A673 (cell line): ENCODE measurements at places on chromosomes 3 and 15. TPM values are rescaled to one million over a fixed set of nuclear protein-coding genes. Genes with fewer than 3 reads are reported as not detected.
A peak's percentile ranks its signal among the peaks of the same experiment; 100 is the strongest.

GRCh38 chr3:83003917-83004316 lies 1242.5 kb upstream of the GBE1 start:
- H3K4me3 ChIP-seq = no peak overlapping the region
- no peaks in the 10 kb centered on the region for H3K27me3 ChIP-seq
- H3K4me1 ChIP-seq = no peaks in the 10 kb centered on the region
- no peak for DNase-seq
- no peaks in the 10 kb centered on the region for H3K36me3 ChIP-seq

The OSTN gene
- not detected in 2 replicates for total RNA-seq

- no peak for DNase-seq
- H3K36me3 ChIP-seq = no peaks in the 10 kb centered on the region
- no peak overlapping the region for H3K27ac ChIP-seq
- peaks cover 12% of the 10 kb centered on the region for H3K27me3 ChIP-seq
Observed at GRCh38 chr3:27877061-27878013, 155.2 kb upstream of the EOMES start.

The PPP1R14D gene
- total RNA-seq = not detected in 2 replicates

DNA sequence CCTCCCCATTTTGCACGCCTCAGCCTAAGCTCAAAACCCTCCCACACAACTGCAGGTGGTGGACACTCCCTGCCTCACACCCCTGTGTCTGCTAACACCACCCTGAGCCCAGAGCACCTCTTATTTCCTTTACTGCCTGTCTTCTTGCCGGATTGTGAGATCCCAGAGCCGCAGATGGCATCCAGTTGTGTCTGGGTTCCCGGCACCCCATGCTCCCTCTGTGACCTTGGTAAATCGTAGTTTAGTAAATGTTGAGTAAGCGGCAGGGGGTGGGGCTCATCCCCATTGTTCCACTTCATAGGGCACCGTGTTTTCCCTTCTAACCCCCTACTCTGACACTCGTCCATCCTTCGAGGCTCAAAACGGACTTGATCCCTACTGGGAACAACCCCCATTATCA lies 14.9 kb downstream of the SPINT1 start:
- no peak overlapping the region for H3K4me3 ChIP-seq
- peaks cover 18% of the 10 kb centered on the region for H3K4me1 ChIP-seq
- H3K27ac ChIP-seq = no peak overlapping the region
- no peak for DNase-seq
- no peaks in the 10 kb centered on the region for H3K36me3 ChIP-seq
- H3K27me3 ChIP-seq = no peaks in the 10 kb centered on the region

- no peaks in the 10 kb centered on the region for H3K4me1 ChIP-seq
- DNase-seq = no peak
- no peak overlapping the region for H3K27ac ChIP-seq
- H3K36me3 ChIP-seq = no peaks in the 10 kb centered on the region
- H3K27me3 ChIP-seq = no peaks in the 10 kb centered on the region
Observed at GRCh38 chr15:75131269-75131643, 70.4 kb upstream of the C15orf39 start.

- H3K27me3 ChIP-seq = no peaks in the 10 kb centered on the region
- no peaks in the 10 kb centered on the region for H3K36me3 ChIP-seq
- no peak for DNase-seq
- no peaks in the 10 kb centered on the region for H3K4me1 ChIP-seq
- H3K27ac ChIP-seq = no peak overlapping the region
Observed at GRCh38 chr3:17054982-17055343, 170.2 kb downstream of the PLCL2 start.

GRCh38 chr3:160368804-160369203 lies 30.2 kb downstream of the IFT80 start:
- H3K27me3 ChIP-seq = no peaks in the 10 kb centered on the region
- no peaks in the 10 kb centered on the region for H3K36me3 ChIP-seq
- no peaks in the 10 kb centered on the region for H3K4me1 ChIP-seq
- no peak overlapping the region for H3K4me3 ChIP-seq

GRCh38 chr3:59930170-59930569 lies 880.3 kb upstream of the CFAP20DC start:
- no peaks in the 10 kb centered on the region for H3K36me3 ChIP-seq
- no peak for DNase-seq
- no peaks in the 10 kb centered on the region for H3K4me1 ChIP-seq
- H3K27ac ChIP-seq = no peak overlapping the region

The CADPS gene
- total RNA-seq = not detected in 2 replicates

DNA sequence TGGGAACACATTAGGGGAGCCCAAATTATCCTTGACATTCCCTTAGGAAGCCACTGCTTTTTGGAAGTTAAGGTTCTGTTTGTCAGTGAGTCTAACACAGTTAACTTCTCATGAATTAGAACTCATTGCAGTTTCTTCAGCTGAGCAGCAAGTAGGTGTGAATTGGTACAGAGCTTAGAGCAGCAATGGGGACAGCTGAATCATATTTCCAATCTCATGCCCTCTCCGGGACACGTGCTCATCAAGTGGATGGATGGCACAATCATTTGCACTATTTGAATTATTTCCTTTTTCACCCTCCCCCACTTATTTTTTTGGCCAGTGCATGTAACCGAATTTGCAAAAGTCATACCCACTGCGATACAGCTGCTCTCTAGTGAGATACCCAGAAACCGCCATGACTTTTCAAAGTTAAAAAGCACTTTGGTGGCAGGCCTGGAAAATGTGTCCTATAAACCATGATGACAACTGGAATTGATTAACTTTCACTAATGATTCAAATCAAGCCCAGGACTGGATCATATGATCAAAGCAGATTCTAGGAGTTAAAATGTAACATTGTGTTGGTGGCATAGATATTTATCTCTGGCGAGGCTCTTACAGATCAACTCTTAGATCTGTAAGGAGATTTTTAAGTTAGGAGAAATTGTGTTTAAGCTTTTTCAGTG lies 76.4 kb downstream of the EBLN2 start:
- no peaks in the 10 kb centered on the region for H3K27me3 ChIP-seq
- no peak overlapping the region for H3K4me3 ChIP-seq
- no peak overlapping the region for H3K27ac ChIP-seq
- no peaks in the 10 kb centered on the region for H3K4me1 ChIP-seq
- H3K36me3 ChIP-seq = no peaks in the 10 kb centered on the region

DNA sequence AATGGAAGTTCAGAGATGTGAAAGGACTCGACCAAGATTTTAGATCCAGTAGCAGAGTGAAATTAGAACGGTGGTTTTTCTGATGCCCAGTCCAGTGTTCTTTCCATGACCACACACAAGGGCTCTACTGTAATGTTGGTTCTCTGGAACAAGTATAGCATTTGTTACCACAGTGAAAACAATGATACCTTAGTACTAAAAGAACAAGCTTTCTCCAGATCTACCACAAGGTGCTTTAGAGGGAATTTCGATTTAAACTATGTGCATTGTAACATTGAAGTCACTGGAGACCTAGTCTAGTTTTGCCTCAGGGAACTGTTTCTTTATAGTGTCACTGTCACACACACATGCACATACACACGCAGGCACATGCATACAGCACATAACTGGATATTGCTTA lies 12.8 kb upstream of the CCNL1 start:
- no peak overlapping the region for H3K27ac ChIP-seq
- H3K27me3 ChIP-seq = no peaks in the 10 kb centered on the region
- DNase-seq = no peak
- H3K4me3 ChIP-seq = no peak overlapping the region
- peaks cover 9% of the 10 kb centered on the region for H3K4me1 ChIP-seq

GRCh38 chr3:123194552-123194951 lies 7.2 kb upstream of the SEC22A start:
- no peak overlapping the region for H3K4me3 ChIP-seq
- no peaks in the 10 kb centered on the region for H3K27me3 ChIP-seq
- H3K36me3 ChIP-seq = no peaks in the 10 kb centered on the region

DNA sequence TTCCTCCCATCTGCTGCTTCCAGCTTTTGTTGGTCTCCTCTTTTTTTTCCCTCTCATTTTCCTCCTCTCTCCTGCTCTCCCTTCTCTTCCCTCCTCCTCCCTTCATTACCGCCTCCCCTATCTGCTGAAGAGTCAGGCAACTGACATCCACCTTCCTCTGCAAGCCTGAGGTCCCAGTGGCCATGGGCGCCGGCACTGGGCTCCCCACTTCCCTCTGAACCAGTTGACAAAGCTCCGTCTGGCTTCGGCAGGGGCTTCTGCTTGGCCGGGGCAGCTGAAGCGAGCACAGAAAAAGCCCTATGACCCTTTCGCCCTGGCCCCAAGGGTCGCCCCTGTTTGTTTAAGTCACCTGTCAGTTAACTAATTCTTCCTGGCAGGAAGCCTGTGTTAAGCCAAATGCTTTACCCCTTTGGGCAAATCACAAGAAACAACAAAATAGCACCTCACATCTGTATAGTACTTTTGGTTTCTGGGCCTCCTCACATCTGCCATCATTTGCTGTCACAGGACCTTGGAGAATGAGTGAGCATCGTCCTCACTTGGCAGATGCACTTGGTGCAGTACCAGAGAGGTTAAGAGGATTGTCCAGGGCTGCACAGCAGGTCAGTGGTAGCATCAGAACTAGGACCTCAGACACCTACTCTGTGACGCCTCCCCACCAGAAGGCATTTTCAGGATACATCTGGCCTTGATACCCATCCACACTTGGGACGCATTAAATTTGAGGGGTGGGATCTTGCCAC lies 27.7 kb downstream of the ITGA11 start:
- no peaks in the 10 kb centered on the region for H3K4me1 ChIP-seq
- no peak for DNase-seq
- H3K4me3 ChIP-seq = no peak overlapping the region

The TRH gene
- total RNA-seq = not detected in 2 replicates

The NME9 gene
- total RNA-seq = not detected in 2 replicates

DNA sequence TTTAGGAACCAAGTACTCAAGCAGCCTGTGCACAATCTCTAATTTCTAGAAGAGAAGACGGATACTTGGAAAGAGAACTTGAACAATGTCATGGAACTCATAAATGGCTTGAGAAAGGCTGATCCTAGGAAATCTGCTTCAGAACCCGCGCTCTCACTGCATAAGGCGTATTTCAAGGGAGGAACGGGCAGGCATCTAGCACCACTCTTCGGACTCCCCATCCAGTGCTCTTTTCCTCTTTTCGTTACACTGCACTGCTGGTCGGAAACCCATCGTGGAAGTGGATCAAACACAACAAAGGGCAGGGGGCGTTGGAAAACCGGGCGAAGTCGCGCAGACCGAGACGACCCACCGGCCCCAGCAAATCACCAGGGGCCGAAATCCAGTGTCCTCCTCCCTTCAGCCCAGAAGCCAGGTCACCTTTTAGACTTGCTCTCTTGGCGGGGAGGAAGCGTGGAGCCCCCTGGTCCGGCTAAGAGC lies 539 bp upstream of the TLNRD1 start:
- H3K27me3 ChIP-seq = no peaks in the 10 kb centered on the region
- no peaks in the 10 kb centered on the region for H3K36me3 ChIP-seq
- H3K27ac ChIP-seq = peak overlapping the region; percentile 96
- peak overlapping the region; percentile 91 for H3K4me3 ChIP-seq
- DNase-seq = peak; percentile 34

GRCh38 chr3:95899911-95900310 lies 914.5 kb upstream of the EPHA6 start:
- no peak overlapping the region for H3K27ac ChIP-seq
- H3K4me3 ChIP-seq = no peak overlapping the region
- no peaks in the 10 kb centered on the region for H3K4me1 ChIP-seq
- no peaks in the 10 kb centered on the region for H3K27me3 ChIP-seq

The SEMA3G gene
- total RNA-seq = 0.07 TPM in 1 of 2 replicates, not detected in the other

DNA sequence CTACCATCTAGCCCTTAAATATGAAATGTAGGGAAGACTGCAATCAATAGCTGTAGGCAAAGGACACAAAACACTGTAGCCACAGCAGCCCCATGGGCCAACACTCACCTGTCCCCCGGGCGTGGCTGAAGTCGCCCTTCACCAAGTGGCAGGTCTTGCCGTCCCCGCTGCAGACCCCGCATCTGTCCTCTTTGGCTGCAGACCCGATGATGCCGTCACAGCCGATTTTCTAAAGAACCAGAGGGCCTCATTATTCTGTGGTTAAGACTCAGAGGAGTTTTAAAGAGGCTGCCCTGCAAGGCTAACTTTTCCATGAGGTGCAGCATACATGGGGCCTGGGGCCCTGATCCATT lies 245.6 kb downstream of the ADAMTS17 start:
- H3K27me3 ChIP-seq = no peaks in the 10 kb centered on the region
- no peak for DNase-seq
- H3K27ac ChIP-seq = no peak overlapping the region

The GOLGA6D gene
- 0.13 TPM in 1 of 2 replicates, not detected in the other for total RNA-seq

DNA sequence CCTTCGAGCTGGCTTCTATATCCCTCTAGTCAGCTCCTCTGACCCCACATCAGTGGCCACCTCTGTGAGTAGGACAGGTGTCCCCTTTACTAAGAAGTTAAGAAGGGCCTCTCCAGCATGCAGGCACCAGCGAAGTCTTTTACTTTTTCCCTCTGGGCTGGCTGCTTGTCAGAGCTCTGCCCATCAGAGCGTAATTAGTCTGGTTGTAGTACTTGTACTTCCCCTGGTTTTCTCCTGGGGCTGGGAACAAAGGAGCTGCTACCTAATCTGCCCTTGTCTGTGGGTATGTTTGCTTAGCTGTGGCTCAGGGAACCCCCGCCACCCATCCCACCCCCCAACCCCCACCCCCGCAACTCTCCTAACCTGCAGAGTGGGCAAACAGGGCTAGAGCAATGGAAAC lies 27.4 kb upstream of the ALPK3 start:
- peaks cover 13% of the 10 kb centered on the region for H3K36me3 ChIP-seq
- no peaks in the 10 kb centered on the region for H3K4me1 ChIP-seq
- H3K27me3 ChIP-seq = no peaks in the 10 kb centered on the region

DNA sequence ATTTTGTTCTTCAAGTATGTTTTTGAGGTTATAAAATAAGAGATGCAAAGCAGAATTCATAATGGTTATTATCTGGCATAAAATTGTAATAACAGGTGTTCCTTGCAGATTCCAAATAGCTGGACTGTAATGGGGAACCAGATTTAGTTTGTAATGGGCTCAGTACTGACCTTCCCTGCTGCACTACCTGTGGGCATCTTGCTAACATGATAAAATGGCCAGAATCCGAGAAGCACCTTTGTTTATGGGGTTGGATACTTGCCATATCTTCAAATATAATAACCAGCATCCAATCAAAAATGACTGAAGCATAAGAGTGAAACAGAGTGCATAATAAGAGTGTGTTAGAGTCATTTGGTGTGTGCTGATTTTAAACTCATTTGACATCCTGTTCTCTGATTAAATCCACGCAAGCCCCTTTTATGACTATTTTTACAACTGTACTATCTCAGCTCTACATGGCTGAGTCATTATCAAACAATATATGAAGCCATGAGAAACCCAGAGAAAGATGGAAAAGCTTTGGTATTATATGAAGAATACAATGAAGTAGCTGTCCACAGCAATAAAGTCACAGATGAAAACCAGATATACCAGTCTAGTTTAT lies 292.4 kb downstream of the CNTN4 start:
- no peaks in the 10 kb centered on the region for H3K27me3 ChIP-seq
- H3K36me3 ChIP-seq = no peaks in the 10 kb centered on the region
- H3K4me1 ChIP-seq = no peaks in the 10 kb centered on the region
- DNase-seq = no peak
- no peak overlapping the region for H3K4me3 ChIP-seq
- H3K27ac ChIP-seq = no peak overlapping the region

DNA sequence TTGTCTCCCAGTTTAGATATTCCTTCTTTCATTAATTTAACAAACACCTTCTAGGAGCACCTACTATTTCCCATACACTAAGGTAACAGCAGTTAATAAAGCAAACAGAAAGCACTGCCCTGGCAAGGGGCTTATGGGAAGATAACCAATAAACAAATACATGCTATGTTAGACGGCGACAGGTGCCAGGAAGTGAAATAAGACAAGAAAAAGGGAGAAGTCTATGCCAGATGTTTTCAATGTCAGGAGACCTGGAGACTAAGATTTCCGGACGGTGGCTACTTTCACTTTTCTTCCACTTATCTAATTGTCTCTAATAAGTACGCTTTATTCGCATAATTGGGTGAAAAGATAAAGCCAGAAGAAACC lies 32.5 kb upstream of the ZNF445 start:
- H3K4me1 ChIP-seq = no peaks in the 10 kb centered on the region
- DNase-seq = no peak
- H3K27ac ChIP-seq = peak overlapping the region; percentile 72
- H3K4me3 ChIP-seq = peak overlapping the region; percentile 77
- H3K27me3 ChIP-seq = no peaks in the 10 kb centered on the region

The HTR3E gene
- not detected in 2 replicates for total RNA-seq
